AG09319 (cell line): ENCODE measurements at places on chromosomes 13 and 19.

DNA sequence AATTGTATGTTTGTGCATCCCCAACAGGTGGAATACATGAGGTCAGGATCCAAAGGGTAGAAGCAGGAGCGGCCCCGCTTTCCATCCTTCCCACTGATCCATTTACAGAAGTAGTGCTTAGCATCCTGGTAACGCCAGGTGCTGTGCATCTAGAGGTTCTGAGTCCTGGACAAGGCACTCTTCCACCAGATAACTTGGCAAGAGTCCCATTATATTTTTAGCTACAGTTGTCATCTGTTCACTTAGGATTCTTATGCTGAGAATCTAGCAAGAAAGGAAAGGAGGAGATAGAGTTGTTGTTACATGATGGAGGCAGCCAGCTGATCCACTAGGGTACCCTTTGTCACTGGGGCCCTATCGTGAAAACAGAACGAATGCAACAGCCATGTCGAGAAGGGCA, 389.5 kb upstream of the ZNF507 start:
- no peak for DNase-seq

- no peak for DNase-seq
These were observed 26.8 kb downstream of the SLC7A1 start for GRCh38 chr13:29568731-29569130.

- DNase-seq: no peak
These were observed 9.6 kb upstream of the SLC15A1 start for GRCh38 chr13:98761986-98762616.

GRCh38 chr13:88450515-88450914, 779.3 kb downstream of the SLITRK5 start:
- DNase-seq: no peak

DNA sequence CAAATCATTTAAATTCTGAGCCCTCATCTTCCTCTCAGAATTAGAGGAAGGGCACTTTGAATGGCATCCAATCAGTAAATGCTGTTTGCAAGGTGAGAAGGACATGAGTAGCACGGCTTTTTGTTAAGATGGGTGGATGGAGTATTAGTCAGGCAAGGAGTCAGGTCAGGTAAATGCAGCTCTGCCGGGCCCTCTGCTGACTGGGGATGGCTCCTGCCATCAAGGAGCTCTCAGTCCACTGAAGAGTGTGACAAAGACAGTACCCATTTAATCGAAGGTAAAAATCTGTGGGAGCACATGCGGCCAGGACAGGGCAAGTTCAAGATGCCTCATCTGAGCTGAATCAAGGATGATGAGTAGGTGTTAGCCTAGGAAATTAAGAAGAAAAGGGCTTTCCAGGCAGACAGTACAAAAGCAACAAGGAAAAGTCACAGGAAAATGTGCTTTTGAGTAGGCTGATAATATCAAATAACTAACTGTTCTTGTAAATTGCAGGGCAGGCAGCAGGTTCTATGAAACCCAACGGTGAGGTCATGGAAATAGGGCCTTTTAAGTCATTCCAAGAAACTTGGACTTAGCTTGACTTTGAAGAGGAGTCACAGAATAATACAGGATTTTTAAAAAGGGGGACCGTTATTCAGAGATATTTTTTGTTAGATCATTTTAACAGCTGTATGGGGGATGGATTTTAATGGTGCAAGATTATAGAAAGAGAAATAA, 670.5 kb upstream of the ARGLU1 start:
- no peak for DNase-seq

- no peak for DNase-seq
These were observed 12.8 kb upstream of the SAMD1 start for GRCh38 chr19:14103310-14103709.

GRCh38 chr13:53104136-53104535, 75.5 kb downstream of the OLFM4 start:
- no peak for DNase-seq

DNA sequence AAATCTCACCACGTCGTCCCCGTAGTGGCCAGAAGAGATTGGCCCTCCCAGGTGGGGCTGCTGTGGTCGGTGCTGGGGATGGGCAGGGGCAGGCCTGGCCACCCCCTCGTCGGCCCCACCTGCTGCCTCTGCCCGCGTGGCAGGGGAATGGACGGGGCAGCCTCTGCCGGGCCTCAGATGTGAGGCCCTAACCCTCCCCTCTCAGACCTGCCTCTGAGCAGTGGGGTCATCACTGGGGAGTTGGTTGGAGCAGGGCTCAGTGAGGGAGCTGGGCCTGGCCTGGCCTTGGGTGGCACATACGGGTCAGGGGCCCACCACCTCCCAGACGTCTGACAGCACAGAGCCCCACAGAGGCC, 41.5 kb downstream of the MCF2L start:
- no peak for DNase-seq

DNA sequence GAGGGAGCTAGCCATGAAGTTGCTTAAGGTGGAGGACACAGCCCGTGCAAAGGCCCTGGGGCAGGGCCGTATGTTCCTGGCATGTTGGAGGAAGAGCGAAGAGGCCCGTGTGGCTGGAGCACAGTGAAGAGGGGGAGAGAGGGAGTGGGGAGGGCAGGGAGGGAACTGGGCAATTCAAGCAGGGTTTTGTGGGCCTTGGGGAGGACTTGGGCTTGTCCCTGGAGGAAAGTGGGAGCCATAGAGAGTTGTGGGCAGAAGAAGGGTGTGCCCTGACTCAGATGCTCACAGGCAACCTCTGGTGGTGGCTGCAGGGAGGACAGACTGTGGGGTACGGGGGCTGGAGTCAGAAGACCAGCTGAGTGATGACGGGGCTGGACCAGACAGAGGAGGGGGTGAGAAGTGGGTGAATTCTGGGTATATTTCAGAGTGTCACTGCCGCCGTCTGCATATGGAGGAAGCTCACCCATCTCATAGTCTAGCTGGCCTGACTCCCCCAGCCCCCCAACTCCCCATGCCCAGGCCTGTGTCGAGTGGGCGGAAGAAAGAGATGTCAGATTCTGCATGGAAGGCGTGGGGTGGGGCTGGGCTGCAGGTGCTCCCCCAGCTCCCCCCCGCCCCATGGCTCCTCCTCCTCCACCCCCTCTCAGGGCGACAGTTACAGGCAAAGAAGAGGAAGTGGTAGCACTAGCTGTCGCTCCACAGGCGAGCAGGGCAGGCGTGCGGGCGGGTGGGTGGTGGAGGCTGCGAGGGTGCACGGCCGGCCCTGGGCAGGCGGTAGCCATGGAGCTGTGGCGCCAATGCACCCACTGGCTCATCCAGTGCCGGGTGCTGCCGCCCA, at the start of gene VAV1:
TSS of gene VAV1 (plus strand) at position 681 of the 838 bp plus-strand sequence. CDS start at position 781, 100 bp downstream.
- no peak for DNase-seq

- DNase-seq: no peak
These were observed 8.7 kb downstream of the SIGLECL1 start for GRCh38 chr19:51259348-51260245.

DNA sequence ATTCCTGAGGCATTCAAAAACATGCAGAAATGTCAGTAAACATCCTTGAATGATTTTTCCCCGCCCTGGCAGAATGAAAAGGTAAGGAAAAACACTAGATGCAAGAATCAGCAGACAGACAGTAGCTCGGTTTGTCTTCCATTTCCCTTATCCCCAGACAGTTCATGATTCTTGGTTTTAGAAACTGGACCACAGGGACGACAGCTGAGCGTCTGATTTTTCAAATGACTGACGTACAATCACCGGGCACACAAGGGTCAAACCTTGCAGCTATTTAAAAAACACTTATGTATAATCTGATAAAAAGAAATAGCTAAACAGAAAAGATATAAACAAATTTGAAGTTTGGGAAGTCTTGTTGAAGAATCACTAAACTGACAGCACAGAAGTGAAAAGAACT, 47.1 kb downstream of the DCLK1 start:
- DNase-seq: no peak

DNA sequence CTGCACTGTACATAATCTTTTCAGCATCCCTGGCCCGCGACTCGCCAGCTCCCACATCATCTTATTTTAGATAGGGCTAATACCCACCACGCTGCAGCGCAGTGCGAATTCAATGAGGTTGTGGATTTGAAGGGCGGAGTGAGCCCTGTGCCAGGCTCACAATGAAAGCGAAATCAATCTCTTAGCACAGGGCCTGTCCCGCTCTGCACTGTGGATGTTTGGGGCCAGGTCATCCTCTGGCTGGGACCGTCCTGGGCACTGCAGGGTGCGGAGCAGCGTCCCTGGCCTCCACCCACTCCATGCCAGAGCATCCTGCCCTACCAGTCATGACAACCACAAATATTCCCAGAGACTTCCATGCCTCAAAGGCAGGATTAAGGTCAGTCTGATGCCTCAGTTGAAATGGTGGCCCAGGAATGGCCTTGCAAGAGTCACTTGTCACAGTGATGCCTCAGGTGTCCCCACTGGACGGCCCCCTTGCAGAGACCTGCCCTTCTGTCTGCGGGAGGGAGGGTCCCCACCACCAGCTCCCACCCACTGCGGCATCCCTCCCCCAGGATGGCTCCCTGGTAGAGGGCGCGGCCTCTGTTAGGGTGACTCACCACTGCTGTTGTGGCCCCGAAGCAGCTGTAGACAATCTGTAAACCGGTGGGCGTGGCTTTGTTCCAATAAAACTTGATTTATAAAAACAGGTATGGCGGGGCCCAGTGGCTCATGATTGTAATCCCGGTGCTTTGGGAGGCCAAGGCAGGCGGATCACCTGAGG, 5.6 kb downstream of the UHRF1 start:
- peak; percentile 35 for DNase-seq

- DNase-seq: no peak
These were observed 82.0 kb downstream of the FRY start for GRCh38 chr13:32113532-32113931.

- DNase-seq: peak; percentile 82
These were observed 38.2 kb downstream of the NFIC start for GRCh38 chr19:3404324-3405260.

DNA sequence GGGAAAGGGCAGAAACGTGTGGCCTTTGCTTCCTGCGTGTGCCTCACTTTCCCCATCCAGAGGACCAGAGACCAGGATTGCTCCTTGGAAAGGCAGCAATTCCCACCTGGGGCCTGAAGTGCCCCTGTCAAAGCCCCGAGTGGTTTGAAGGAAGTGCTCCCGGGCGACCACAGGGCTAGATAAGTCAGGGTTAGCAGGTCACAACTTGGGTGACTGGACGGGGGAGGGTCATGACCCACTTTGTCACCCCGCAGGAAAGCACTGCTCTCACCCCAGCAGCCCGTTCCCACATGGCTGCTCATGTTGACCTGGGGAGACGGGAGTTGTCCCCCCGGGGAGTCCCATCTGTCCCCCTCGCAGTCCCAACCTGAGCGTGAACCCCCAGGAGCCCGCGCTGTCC, 459 bp downstream of the PRAM1 start:
- DNase-seq: no peak

DNA sequence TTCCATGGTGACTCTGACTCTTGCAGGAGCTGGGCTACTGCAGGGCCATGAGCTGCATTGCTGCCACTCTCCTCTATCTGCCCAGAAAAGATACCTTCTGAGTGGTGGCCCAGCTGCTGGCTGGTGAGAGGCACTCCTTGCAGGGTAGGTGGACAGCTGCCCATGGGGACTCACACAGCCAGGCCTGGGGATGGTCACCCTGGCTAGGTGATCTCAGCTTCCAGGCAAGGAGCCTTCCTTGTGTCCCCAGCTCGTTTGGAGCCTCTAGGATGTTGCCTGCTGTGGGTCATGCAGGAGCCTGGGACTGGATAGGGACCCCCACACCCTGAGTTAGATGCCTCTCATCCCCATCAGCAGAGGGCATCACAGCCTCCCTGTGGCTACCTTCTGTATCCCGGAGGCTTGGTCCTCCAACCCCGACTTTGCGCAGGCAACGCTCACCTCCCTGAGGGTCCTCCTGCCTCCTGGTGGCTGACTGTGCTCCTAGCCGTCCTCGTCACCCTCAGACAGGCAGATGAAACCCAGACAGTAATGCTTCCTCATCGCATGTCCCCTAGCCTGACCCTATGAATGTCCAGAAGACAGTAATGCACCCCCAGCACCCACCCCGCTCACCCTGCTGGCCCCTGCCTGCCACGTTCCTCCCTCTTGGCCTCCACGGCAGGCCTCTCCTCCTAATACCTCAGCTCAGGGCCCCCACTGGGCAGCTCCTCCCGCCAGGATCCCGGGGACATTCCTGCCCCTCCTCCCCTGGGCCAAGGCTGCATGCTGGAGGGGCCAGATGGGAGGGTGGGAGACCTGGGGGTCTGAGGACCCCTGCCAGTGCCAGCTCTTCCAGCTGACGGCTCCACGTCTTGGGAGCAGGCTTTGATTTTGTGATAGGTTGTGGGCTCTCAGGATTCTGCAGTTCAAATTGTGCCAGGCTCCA, 13.6 kb upstream of the ZNF14 start:
- no peak for DNase-seq

- no peak for DNase-seq
These were observed 31.9 kb downstream of the KPNA3 start for GRCh38 chr13:49760558-49760957.

GRCh38 chr13:97018029-97018819, 23.9 kb upstream of the OXGR1 start:
- no peak for DNase-seq

DNA sequence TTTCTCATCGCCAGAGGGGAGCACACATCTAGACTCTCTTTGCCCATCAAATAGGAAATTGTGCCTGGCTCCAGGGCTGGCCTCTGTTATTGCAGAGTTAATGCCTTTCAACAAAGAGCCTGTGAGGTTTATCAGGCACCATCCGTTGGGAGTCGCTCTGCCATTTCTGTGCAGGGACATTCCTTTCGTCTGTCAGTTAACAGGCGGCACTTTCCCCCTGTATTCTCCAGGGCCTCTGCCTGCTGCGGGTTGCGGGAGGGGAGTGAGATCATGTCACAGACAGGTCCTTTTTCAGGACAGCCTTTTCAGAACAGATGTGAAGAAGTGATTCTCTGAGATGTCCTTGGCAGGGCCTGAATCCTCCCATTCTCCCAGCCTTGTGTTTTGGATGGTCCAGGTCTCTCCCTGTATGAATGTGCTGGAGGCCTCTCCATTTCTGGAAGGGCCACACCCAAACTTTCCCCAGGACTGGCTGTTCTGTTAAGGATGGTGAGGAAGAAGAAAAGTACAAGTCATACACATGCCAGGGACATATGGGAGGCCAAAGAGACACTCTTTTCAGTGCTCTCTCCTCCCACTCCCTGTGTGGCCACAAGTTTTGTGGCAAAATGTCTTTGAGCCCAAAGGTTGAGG, 14.9 kb downstream of the SERP2 start:
- no peak for DNase-seq

GRCh38 chr13:37595162-37595561, 3.4 kb downstream of the POSTN start:
- no peak for DNase-seq

DNA sequence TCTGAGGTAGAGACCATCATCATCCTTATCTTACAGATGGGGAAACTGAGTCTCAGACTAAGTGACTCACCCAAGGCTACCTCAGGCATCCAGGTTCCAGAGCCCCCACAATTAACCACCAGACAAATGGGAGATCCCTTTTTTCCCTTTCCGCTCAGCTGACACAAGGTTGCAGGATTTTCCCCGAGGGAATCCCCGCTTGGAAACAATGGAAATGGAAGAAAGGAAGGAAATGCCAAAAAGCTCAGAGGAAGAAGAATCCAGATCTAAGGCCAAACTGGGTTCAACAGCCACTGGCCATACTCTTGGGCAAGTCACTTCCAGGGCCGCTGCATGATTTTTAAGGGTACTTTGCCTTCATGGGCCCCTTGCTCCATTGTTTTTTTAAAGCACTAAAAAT, 1.6 kb downstream of the ZNF71 start:
- no peak for DNase-seq
